ENCODE measurements at places on chromosomes 6 and 20.

DNA sequence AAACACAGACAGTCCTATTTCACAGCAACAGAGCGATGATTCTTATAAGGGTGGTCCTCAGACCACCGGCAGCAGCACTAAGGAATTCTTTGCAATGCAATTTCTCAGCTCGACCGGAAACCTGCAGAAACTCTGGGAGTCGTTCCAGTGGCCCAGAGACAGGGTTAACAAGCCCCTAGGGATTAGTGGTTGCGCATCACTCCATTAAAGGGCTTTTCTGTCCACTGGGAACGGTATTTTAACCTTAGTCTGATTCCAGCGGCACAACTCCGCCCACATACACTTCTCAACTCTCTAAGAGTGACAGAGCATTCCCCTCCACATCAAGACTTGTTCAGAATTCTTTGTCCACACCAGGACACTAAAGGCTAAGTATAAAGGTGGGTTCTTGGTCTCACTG lies 341.5 kb downstream of the TFAP2A start:
- DNase-seq: no peak

- no peak for DNase-seq
Measured at GRCh38 chr6:168886964-168887363, 366.7 kb downstream of the THBS2 start.

- no peak for DNase-seq
Measured at GRCh38 chr6:85403331-85404015, 46.4 kb upstream of the NT5E start.

DNA sequence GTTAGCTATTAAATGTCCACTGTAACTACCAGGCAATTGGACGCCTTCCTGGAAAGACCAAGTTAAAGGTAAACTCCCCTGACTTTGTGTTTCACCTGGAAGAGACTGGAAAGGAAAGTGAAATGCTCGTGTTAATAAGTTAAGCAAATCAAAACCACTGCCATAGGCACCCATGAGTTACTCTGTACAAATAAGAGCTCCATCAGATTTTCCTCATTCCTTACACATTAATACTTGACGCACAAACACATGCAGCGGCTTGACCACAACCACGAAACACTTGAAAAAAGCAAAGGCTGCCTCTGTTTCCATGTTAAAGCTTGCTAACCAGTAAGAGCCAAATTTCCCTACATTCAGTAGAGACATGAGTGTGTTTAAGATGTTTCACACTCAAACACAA lies 19.8 kb downstream of the GCM1 start:
- no peak for DNase-seq

GRCh38 chr6:166830891-166831363 lies 125.4 kb downstream of the RNASET2 start:
- no peak for DNase-seq

DNA sequence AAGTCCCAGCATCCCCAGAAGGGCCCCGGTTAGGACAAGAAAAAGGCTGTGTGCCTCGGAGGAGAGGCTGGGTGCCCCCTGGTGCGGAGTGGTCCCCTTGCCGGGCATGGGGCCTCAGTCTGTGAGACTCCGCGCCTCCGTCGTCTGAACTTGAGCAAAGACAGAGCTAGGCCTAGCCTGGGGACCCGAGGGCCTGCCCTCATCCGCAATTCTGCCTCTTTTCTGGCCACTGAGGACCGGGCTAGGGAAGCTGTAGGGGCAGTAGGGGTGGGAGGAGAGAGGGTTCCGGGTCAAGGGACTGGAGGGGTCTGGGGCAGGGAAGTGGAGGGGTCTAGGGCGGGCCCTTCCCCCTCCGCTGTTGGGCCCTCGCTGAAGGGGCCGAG lies 550 bp upstream of the HSPA12B start:
- no peak for DNase-seq

DNA sequence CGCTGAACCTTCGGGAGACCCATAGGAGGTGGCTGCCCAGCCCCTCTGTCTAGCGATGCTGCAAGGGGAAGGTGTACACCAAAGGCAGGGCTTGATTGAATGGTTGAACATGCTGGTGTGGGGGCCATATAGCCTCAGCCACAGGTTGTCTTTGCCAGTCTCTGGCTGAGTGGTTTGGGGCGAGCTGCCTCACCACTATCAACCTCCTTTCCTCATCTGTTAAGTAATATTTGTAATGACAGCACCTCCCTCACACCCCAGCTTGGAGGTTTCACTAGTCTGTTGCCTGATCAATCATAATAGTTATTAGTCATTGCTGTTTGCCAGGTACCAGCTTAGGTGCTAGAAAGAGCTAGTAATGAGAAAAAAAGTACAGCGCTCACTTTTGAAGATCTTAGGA lies 11.8 kb upstream of the ZNF831 start:
- DNase-seq: no peak

DNA sequence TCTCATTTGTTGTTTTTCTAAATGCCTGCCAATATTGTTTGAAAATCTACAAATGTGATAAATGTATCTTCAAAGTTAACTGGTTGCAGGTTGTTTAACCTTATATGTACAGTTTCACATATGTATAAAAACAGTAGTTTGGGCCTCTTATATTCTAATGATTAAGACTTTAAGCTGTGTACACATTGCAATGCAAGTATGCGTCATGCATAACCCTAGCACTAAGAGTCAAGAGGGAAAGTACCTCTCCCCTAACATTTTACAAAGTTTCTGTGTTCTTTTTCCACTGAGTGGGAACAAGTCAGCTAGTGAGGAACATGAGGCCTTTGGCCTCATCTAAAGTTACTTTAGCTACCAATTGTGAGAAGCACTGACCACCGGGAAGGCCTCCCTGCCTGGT lies 25.7 kb upstream of the MICB start:
- no peak for DNase-seq

- DNase-seq: no peak
Measured at GRCh38 chr6:35064290-35064689, 76.8 kb downstream of the TCP11 start.

DNA sequence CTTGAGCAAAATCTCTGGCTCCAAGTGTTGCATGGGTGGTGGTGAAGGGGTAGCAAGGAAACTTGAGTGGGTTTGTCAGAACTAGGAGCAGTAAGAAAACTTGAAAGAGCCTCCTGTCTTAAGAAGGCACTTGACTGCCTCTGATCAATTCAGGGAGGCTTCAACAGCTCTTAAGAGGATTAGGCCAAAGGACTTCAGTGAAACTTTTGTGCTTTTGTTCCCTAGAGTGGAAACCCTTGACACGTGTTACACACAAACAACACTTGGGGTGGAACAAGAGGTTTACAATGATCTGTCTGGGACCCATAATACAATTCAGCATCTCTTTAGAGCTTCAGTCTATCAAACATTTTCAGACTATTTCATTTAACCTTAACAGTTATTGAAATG lies 80.1 kb upstream of the ARMC2 start:
- DNase-seq: no peak

DNA sequence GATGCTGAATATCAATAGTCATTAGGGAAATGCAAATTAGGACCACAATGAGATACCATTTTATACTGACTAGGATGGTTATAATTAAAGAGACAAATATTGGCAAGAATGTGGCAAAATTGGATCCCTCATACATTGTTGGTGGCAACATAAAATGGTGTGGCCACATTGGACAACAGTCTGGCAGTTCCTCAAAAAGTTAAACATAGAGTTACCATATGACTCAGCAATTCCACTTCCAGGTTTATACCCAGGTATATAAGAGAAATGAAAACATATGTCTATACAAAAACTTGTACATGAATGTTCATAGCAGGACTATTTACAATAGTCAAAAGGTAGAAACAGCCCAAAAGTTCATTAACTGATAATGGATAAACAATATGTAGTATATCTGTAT lies 2.0 kb upstream of the CRIP3 start:
- DNase-seq: no peak

- DNase-seq: no peak
Measured at GRCh38 chr6:71028236-71028876, 71.5 kb upstream of the B3GAT2 start.

GRCh38 chr20:56630086-56630493 lies 984 bp downstream of the TFAP2C start:
- DNase-seq: no peak

- no peak for DNase-seq
Measured at GRCh38 chr6:146719387-146719786, 120.6 kb downstream of the ADGB start.

DNA sequence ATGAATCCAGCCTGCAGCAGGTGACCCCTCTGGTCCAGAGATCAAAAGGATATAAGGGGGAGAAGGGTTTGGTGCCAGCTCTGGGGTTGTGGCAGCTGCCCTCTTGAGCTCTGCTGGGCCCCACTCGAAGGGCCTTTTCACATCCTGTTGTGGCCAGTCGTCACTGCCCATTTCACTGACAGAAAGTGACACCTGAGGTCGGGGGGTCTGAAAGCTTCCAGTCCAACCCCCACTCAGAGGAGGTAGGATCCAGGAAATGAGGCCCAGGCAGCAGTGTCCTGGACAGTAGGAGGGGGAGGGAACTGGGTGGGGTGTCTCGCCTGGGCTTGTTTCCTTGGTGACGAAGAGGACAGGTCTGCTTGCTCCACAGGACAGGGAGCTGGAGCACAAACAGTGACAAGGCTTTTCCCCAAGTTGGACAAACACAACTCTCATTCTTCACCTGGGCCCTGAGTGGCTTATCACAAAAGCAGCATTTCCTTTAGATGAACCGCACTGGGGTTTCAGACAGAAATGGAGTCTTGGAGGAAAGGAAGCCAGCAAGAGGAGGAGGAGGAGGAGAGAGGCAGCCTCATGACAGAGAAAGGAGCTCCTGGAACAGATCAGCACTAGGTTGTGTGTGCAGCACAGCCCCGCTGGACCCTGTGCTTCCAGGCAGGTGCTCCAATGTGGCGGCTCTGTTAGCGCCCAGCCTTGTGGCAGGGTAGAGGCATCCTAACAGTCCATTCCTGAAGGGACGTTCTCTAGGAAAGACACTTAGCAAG lies 11.0 kb downstream of the FRS3 start:
- no peak for DNase-seq

DNA sequence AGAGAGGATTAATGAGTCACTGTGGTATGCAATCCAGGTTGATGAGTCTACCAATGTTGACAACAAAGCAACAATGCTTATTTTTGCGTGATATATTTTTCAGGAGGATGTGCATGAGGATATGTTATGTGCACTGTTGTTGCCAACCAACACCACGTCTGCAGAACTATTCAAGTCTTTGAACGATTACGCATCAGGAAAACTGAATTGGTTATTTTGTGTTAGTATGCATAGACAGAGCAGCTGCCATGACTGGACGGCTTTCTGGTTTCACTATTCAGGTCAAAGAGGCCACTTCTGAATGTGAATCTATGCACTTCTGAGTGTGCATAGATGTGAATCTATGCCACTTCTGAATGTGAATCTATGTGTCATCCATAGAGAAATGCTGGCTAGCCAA lies 134.0 kb upstream of the GRIK2 start:
- DNase-seq: no peak

GRCh38 chr6:35092362-35093117 lies 48.6 kb downstream of the TCP11 start:
- DNase-seq: no peak

DNA sequence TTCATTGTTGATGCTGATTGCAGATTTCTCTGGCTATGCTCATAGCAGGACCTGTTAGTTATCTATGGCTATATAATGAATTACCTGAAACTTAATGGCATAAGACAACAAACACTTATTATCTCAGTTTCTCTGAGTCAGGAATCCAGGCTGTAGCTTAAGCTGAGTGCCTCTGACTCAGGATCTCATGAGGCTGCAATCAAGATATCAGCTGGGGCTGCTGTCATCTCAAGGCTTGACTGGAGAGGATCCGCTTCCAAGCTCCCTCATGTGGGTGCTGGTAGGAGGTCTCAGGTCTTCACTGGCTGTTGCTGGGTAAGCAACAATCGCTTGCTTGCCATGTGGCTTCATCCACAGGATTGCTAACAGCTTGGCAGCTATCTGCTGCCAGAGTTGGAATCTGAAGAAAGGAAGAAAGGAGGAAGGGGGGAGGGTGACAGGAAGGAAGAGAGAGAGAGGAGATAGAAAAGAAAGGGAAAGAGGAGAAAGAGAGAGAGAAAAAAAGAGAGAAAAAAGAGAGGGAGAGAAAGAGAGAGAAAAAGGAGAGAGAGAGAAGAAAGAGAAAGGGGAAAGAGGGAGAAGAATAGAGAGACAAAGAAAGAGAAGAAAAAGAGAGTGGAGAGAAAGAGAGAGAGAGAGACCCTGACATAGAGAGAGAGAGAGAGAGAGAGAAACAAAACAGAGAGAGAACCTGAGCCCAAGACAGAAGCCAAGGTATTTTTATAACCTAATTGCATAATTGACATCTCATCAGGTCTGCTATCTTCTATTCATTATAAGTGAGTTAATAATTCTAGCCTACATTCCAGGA lies 579.0 kb upstream of the BTBD3 start:
- DNase-seq: no peak

DNA sequence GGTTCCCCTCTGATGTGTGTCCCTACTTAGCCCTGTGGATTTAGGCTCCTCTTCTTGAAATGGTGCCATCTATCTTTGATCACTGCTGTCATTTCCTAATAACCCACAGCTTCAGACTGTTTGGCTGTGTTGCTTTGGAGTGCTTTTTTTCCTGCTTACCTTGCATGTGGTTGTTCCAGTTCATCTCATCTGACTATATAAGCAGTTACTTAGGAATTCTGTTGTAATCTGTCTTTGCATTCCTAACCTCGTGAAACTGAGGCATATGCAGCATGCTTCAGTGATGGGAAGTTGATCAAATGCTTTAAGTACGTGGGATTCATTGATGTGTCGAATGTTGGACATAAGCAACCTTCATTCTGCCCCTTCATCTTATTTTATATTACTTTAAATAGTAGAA lies 115.8 kb upstream of the FLRT3 start:
- no peak for DNase-seq

DNA sequence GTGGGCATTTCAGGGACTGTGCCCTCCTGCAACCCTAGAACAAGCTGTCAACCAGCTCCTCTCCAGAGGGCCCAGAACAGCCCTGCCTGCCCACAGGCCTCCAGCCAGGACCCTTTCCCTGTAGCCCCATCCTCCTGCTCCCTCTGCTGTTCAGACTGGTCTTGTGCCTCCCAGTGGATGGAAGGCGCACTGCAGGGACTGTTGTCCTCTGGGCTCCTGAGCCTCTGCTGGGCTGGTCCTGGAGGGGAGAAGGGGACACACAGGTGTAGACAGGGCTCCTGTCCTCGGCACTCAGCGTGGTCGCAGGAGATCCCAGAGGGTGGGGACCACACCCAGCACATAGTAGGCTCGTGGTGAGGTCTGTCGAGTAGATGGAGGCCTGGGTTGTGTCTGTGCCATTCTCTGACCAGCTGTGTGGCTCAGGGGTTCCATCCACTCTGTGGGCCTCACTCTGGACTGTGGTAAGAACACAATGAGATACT lies 11.5 kb downstream of the ITPR3 start:
- DNase-seq: no peak

GRCh38 chr6:98605705-98606104 lies 228.7 kb upstream of the POU3F2 start:
- no peak for DNase-seq
